ENCODE measurements at places on chromosomes 5 and 9. TPM values are rescaled to one million over a fixed set of nuclear protein-coding genes. Genes with fewer than 3 reads are reported as not detected.

The SPATA31D4 gene
- not detected for total RNA-seq

The OLFM1 gene
- total RNA-seq = 4.6 TPM

The SLC6A7 gene
- total RNA-seq = 26.4 TPM

The ARID3C gene
- total RNA-seq = not detected

The ADRA1B gene
- 0.89 TPM for total RNA-seq

The GPRIN1 gene
- 1.6 TPM for total RNA-seq

The GFI1B gene
- 1.5 TPM for total RNA-seq

The KCNV2 gene
- not detected for total RNA-seq

The PTGES gene
- total RNA-seq = 10.8 TPM

The NTRK2 gene
- 1.7 TPM for total RNA-seq

The PCDHB3 gene
- 1.9 TPM for total RNA-seq

DNA sequence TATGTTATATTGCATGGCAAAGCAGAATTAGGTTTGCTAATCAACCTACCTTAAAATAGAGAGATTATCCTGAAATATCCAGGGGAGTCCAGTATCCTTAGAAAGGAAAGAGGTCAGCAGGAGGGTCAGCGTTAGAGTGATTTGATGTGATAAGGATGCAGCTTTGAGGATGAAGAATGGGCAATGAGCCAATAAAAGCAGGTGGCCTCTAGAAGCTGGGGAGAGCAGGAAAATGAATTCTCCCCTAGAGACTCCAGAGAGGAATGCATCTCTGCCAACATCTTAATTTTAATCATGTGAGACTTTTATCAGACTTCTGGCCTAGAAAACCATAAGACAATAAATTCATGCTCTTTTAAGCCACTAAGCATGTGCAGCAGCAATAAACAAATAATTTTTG is 65.7 kb upstream of the SYK start:
- DNase-seq = no peak

- no peak for DNase-seq
Observed at GRCh38 chr9:86632537-86632936, 278.3 kb upstream of the TUT7 start.

DNA sequence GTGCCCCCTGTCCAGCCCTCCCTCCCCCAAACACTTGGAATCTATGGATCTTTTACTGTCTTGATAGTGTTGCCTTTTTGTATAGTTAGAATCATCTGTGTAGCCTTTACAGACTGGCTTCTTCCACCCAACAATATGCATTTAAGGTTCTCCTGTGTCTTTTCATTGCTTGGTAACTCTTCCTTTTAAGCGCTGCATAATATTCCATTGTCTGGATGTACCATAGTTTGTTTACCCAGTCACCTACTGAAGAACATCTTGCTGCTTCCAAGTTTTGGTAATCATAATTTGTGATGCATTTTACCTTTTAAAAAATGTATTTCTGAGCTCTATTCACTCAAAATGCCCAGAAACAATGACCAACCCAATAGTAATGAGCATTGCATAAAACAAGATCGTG is 17.7 kb upstream of the LMX1B start:
- DNase-seq = no peak

- DNase-seq = no peak
Observed at GRCh38 chr5:140875085-140876065, at the start of gene PCDHA12. Gene PCDHA12 (plus strand): TSS chr5:140875308. CDS start chr5:140875473, 165 bp downstream.

DNA sequence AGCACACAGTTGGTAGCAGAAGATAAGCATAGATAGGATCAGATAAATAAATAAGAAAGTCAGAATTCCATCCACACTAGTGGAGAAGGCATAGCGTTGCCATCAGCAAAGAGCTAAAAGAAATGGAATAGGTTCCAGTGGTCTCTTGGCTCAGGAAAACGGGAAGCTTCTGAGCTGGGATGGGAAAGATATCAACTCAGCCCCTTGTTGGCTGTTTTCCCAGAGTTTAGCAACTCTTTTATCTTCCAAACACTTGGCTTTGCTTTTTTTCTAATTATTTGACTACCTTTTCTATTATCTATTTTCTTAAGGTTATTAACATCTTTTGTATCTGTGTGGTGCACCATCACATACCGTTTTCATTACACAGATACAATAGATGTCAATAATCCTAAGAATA is 445.7 kb upstream of the TRPC7 start:
- no peak for DNase-seq

DNA sequence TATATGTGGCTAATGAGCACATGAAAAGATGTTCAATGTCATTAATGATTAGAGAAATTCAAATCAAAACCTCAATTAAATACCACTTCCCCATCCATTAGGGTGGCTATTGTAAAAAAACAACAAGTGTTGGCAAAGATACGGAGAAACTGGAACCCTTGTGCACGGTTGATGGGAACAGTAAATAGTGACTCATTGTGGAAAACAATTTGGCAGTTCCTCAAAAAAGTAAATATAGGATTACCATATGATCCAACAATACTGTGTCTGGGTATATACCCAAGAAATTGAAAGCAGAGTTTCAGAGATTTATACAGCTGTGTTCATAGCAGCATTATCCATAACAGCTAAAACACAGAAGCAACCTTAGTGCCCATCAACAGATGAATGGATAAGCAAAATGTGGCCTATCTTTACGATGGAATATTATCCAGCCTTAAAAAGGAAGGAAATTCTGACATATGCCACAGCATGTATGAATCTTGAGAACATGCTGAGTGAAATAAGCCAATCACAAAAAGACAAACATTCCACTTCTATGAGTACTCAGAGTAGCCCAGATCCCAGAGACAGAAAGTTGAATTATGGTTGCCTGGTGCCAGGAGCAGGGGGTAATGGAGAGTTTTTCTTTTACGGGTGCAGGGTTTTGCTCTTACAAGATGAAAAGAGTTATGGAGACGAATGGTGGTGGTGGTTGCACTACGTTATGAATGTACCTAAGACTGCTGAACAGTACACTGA is 41.4 kb upstream of the LRRC14B start:
- DNase-seq = no peak

DNA sequence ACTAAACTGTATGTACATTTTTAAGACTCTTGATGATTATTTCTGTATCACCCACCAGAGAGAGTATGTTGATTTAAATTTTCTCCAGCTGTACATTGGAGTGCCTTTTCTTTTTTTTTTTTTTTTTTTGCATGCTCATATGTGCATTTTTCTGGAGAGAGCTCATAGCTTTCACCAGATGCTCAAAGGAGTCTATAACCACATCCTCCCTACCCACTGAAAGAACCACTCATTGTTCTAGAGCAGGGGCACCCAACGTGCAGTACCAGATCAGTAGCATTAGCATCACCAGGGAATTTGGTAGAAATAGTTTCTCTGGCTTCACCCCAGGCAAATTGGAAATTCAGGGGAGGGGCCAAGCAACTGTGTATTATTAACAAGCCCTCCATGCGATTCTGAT is 53.9 kb upstream of the TMEM171 start:
- no peak for DNase-seq

DNA sequence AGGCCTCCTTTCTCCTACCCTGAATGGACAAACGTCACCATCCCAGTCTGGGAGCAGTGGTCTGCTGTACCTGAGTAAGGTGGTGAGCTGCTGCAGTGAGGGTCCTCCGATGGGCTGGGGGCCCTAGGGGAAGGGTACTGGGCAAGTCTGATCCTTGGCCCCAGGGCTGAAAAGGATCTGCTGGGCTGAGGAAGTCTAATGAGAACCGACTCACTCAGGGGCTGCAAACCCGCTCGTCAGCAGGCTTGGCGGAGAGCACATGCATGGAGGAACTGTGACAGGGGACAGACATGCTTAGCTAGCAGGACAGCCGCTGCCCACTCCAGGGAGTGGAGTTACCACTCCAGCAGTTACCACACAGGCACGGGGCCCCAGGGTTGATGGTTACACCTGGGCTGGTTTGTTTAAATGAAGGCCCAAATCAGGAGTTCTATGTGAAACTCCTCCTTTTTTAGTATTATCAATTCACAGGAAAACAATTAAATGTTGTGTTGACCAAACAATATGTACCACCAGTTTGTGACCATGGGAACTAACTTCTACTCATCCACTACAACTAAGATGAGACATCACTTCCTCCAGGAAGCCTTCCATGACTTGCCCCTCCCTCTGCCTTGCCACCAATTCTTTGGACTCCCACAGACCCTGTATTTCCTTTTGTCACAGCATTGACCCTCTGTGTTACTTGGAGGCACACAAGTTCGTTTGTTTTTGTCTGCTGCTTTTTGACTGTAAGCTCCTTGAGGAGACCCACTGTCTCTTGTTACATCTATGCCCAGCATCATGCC is 56.1 kb upstream of the CPLX2 start:
- DNase-seq = no peak

- DNase-seq = no peak
Observed at GRCh38 chr5:94640176-94640575, 21.7 kb downstream of the SLF1 start.

GRCh38 chr5:175797521-175798038 is 73.8 kb upstream of the CPLX2 start:
- DNase-seq = no peak

DNA sequence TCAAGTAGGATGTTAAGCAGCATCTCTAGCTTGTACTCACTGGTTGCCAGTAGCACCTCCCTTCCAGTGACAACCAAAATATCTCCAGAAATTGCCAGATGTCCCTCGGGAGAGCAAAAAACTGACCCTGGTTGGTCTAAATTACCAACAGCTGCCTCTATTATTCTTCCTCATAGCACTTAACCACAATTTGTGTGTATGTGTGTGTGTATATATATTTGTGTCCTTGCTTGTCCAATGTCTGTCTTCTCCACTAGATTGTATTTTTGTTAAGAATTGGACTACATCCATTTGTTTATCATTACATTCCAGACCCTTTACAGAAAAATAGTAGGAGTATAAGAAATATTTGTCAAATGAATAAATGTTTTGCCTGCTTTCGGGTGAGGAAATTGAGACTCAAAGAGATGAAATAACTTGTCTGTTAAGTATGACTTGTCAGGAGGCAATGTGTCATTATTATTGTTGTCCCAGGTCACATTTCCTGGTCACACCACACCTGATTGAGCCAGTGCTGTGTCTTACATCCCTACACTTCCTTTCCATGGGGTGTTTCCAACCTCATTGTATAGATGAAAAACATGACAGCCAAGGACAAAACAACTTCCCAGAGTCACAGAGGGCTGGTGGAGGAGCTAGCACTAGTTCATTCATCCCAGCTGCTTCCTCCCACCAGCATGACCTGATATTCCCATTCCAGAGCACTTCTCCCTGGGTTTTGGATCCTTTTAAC is 11.4 kb upstream of the GRPEL2 start:
- no peak for DNase-seq

- no peak for DNase-seq
Observed at GRCh38 chr5:39080168-39080567, 6.0 kb upstream of the RICTOR start.

GRCh38 chr5:171969288-171969880 is 37.1 kb downstream of the FBXW11 start:
- no peak for DNase-seq

- no peak for DNase-seq
Observed at GRCh38 chr9:19378647-19379046, 1.4 kb downstream of the RPS6 start.

- DNase-seq = no peak
Observed at GRCh38 chr5:172149073-172149472, 39.0 kb downstream of the STK10 start.

GRCh38 chr9:132726576-132727130 is 56.4 kb downstream of the GTF3C4 start:
- DNase-seq = no peak

- DNase-seq = no peak
Observed at GRCh38 chr9:107667231-107668070, 177.9 kb upstream of the KLF4 start.

DNA sequence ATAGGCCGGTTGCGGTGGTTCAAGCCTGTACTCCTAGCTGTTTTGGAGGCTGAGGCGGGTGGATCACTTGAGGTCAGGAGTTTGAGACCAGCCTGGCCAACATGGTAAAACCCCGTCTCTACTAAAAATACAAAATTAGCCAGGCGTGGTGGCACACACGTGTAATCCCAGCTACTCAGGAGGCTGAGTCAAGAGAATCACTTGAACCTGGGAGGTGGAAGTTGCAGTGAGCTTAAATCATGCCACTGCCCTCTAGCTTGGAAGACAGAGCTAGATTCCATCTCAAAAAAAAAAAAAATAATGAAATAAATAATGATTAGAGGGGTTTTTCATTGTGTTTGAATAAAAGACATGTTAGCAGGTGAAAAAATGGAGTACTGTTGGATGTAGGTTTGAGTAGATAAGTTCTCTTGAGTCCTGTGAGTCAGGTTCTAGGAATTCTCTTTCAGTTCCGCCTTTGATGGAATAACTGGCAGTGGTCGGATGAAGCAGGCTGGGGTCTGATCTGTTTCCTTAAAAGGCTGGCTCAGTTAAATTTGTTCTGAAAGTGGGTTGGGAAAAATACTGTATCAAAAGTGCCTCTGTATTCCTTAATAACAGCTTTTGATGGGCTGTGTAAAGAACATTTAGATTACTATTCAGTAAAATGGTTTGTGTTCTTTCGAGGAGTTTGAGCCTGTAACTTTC is 73.2 kb downstream of the AOPEP start:
- no peak for DNase-seq

- DNase-seq = no peak
Observed at GRCh38 chr5:80060966-80061365, 25.8 kb downstream of the THBS4 start.

DNA sequence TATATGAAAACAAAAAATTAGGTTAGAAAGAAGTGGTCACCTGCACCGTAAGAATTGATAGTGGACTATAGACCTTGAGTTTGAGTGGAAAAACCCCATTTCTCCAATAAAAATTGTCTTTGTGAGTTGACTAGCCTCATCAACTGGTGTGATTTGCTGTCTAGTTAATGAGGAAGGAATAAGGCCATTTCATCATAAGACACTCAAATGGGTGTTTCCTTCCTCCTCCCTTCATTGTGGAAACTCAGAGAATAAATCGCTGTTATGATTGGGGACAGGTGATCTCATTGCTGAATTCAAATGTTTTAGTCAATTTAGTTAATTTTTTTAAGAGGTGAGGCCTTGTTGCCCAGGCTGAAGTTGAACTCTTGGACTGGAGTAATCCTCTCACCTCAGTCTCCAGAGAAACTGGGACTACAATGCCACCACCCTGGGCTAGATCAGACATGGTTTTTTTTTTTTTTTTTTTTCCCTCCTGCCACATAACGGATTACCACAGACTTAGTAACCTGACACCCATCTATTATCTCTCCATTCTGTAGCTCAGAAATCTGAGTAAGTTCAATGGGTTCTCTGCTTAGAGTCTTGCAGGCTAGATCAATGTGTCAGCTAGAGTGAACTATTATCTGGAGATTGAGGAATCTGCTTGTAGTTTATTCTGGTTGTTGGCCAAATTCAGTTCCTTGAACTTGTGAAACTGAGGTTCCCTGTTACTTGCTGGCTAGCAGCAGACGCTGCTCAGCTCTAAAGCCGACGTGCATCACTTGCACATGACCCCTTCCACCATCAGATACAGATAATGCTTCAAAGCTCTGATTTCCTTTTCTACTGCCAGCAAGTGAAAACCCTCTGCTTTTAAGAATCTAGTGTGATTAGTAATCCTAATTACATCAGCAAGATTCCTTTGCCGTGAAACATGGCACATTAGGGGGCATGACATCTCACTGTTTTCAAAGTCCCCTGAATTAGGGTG is 663.8 kb upstream of the CDH9 start:
- DNase-seq = no peak
